ENCODE measurements at places on chromosomes 5 and 9. TPM values are rescaled to one million over a fixed set of nuclear protein-coding genes. Genes with fewer than 3 reads are reported as not detected.

- no peak for DNase-seq
These were observed 239.3 kb downstream of the GAS1 start for GRCh38 chr9:86707932-86708510.

GRCh38 chr9:134052491-134052890 lies 15.3 kb downstream of the BRD3 start:
- DNase-seq: no peak

DNA sequence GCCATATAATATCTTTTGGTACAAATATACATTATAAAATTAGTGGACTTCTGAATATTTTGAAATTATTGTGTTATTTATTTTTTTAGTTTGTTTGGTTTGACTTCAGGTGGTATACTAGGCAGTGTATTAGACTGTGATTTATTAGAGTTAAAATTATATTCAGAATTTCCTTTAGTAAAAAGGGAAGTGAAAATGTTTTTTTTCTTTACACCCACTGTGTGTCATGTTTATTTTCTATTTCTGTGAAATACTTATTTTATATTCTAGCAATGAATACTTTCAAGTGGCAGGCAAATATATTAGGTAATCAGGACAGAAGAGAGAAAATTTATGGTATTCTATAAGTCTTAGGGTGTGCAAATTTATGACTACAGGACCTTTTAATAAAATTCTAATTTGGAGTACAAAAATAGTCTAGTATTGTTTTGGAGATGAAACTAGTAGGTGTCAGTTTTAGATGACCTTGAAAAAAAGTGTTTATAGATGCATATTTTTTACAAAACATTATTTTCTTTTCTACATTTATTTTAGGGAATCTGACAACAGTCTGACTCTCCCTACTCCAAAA lies 8.8 kb downstream of the CSNK1G3 start:
- DNase-seq: no peak

The LCP2 gene
- total RNA-seq: 70.8 TPM

GRCh38 chr5:51500-51823 lies 40.5 kb upstream of the PLEKHG4B start:
- no peak for DNase-seq

DNA sequence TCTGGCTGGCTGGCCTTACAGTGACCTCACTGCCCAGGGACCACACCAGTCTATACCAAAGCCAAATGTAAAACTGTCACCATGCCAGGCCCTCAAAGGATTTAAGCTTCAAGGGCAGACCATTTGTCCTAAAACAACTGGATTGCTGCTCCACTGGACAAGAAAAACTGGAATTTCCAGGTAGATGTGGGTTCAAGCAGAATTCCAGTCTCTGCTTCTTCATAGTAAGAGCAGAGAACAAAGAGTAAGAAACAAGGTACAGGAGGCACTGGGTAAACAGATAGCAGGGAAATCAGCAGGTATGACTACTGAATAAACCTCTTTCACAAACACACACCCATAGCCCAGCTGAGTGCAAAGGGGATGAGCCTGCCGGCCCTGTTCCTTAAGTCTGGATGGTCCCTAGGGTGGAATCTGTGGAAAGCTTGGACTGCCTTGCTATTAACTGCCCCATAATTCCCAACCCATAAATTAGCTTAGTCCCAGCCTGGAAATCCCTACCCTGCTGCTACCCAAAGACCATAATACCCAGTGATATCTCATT lies 5.5 kb downstream of the B4GALT1 start:
- no peak for DNase-seq

- DNase-seq: peak; percentile 46
These were observed 5.0 kb upstream of the COL23A1 start for GRCh38 chr5:178595150-178595549.

- DNase-seq: no peak
These were observed 10.8 kb downstream of the FIBCD1 start for GRCh38 chr9:130927995-130928900.

DNA sequence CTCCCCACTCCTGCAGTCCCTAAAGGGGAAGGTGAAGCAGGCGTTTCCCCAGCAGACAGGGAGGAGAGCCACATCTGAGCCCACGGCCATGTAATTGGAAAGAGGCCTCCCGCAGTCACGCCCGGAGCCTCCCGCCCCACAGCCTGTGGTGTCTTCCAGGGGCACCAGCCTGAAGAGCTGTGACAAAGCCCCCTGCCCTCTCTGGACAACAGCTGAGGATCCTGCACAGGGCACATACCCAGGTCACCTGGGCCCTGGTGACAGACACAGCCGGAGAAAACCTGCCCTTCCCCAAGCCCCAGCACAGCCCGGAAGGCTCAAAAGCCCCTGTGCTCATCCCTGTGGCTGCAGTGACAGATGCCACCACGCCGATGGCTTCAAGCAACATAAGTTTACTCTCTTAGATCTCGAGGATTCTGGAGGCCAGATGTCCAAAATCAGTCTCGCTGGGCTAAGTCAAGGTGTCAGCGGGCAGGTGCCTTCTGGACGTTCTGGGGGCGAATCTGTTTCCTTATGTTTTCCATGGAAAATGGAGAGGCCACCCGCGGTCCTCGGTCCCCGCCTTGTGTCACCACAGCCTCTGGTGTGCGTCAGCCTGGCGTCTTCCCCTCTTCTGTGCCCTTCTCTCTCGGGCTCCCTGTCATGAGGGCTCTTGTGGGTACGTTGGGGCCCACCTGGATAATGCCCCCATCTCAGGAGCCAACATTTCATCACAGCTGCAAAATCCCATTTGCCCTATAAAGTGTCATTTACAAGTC lies 71.5 kb downstream of the PSMB7 start:
- no peak for DNase-seq

DNA sequence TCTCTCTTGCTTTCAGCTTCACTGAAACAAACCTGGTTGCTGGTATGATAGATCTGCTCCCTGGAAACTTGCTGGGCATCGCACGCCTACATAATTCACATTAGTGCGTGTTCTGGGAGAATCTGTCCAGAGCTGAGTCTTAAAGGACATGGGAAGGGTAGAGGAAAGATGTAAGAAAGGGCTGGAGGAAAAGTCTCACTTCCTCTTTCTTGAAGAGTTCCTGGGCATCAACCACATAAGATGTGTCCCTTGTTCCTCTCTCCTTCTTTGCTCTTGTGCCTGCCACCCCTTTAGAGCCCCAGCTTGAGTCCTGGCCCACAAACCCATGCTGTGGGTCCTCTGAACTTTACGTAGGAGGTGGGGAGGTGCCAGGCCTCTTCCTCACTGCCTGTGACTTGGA lies 205.3 kb upstream of the PANK3 start:
- DNase-seq: no peak

DNA sequence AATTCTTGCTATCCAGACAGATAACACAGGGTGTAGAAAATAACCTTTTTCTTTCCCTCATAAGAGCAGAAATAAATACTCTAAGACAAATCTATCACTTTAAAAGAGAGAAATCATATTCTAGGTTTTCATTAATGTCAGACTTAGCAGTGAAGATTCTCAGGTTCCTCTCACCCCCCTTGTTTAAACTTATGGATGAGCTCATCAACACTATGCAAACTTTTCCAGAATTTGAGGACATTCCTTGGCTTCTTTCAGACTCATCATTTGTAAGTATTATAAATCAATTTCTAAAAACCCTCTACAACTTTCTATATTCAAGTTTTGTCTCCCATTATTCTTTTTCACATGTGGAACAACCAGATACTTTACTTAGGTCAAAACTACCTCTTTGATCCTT lies 374.9 kb upstream of the TRPC7 start:
- no peak for DNase-seq

DNA sequence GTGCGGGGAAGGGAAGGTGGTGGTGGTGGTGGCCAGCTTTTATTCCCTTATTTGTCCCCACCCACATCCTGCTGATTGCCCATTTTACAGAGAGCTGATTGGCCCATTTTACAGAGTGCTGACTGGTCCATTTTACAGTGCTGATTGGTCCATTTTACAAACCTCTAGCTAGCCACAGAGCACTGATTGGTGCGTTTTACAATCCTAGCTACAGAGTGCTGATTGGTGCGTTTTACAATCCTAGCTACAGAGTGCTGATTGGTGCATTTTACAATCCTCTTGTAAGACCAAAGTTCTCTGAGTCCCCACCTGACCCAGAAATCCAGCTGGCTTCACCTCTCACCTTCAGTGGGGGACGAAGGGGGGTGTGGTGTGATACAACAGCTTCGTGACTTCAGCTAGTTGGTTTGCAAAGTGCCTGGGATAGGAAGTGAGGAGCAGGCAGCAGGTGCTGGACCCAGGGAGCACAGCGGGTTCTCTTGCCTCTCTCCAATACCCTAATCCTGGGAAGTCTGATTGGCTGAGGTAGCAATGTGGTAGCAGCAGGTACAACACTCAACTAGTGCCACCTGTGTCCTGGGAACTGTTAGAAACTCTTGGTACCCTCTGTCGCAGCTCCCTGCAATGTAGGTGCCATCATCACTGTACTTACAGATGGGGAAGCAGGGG lies 92.1 kb downstream of the BARX1 start:
- DNase-seq: no peak

- no peak for DNase-seq
These were observed 86.2 kb downstream of the TTC39B start for GRCh38 chr9:15220658-15221318.

GRCh38 chr9:6785682-6786081 lies 27.9 kb downstream of the KDM4C start:
- DNase-seq: no peak

DNA sequence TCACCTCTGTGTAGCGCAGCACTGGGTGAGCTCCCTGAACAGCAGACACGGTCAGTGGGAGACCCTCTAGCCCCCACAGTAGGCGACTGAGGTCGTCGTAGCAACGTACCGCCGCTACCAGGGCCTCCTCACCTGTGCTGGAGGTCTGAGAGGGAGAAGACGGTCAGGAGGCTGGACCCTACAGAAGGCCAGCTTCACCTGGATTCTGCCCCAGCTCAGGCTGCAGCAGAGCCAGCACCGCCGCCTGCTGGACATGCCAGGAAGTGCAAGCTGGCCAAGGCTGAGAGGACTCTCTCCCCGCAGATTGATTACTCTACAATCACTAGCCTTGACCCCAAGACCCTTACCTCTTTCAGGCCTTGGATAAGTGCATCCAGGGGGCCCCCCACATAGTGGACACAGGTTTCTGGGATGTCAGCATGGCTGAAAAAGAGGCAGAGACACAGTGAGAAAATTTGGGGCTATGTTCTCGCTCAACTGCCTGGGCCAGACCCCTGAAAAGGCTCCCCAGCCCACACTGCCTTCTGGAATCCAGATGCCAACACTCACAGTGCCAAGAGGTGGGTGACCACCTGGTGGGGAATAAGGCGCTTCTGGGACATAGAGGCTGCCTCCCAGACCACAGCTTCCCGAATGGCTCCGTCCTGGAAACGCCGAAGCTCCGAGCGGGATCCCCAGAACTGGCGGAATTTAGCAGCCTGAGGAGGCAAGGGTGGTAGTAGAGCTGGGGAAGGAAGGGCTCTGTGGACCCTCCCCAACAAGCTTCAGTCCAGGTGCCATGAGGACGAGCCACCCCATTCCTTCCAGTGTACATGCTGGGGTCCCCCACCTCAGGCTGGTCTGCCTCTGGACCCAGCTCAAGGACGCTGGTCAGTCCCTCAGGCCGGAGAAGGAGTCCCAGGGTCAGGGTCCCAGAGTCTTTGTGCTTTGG lies 6.9 kb downstream of the NOL6 start:
- DNase-seq: no peak

The CDKN2B-AS1 gene
- total RNA-seq: not detected

The RACK1 gene
- total RNA-seq: 17,192 TPM

DNA sequence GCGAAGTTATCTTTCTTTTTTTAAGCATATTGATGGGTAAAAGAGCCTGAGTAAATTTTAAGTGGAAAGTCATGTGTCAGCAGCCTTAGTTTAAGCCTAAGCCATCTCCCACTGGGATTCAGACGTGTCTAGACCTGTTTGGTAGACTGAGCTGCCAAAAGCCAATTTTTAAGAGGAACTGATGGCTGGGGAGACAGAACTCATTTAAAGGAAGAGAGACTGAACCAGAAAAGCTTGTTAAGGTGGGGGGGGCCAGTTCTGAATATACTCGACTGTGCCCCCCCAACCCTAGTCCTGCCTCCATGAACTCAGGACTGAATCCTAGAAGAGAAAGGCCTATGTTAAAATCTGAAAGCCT lies 58.3 kb upstream of the PLPP1 start:
- DNase-seq: no peak

GRCh38 chr5:159094745-159095144 lies 5.0 kb downstream of the EBF1 start:
- peak; percentile 73 for DNase-seq

DNA sequence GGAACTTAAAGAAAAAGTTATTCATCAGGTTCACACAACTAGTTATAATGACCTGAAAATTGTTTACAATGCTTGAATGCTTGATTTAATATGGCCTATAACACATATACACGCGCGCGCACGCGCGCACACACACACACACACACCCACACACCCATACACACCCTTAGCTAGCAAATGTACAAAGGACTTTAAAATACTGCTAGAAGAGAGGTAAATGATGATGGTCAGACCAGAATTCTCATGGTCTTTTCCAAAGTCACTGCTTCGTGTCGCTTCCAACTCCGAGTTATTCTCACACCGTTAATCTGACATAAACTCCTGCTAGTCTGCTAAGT lies 5.9 kb downstream of the LSM11 start:
- no peak for DNase-seq

- DNase-seq: no peak
These were observed 243.8 kb downstream of the CSNK1G3 start for GRCh38 chr5:123755653-123756317.

DNA sequence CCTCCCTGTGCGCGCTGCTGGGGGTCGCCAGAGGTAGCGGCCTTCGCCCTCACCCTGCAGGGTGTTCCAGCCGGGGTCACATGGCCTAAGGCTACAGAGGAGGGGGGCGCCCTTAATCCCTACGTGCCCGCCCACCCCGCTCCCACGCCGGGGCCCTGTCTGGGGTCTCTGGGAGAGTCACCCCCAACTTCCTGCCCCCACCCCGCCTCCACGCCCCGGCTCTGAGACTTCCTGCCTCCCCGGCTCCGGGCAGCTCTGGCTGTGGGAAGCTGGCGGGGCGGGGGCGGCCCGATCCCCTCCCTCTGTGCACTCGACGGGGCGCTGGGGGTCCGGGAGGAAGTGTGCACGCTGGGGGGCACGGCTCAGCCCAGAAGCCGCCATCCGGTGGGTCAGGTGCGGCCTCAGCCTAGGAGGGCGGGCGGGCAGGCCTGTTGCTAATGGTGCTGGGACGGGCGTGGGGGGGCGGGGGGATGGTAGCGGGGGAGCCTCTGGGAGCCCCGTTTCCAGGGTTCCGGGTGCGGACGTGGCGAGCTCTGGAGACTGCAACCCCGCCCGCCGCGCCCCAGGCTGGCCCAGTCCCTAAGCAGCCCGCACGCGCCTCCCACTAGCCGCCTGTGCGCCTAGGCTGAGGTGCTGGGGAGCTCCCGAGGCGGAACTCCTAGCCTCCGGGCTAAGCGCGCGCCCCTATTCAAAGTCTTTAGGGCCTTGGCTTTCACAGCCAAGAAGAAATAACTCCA lies 61.6 kb downstream of the CXXC5 start:
- DNase-seq: peak; percentile 78
